ENCODE measurements at places on chromosomes 4 and X.

GRCh38 chrX:153900831-153901752 lies 3.4 kb upstream of the AVPR2 start:
- peak; percentile 70 for DNase-seq

GRCh38 chrX:28981952-28982351 lies 394.7 kb downstream of the IL1RAPL1 start:
- no peak for DNase-seq

DNA sequence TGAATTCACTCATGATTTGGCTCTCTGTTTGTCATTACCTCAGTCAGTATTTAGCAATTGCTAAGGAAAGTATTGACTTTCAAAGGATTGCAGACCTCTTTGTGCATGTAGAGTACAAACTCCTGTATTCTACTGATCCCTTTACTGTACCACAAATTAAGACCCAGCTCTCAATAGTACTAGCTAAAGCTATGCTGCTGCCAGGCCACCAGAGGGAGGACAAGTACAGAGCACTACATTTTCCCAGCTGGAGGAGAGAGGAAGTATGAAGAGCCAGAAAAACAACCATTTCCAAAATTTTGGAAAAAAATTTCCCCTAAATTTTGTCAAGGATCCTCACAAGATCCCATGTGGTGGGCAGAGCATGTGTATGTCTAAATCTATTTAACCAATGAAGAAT lies 175.0 kb upstream of the MTMR8 start:
- no peak for DNase-seq

DNA sequence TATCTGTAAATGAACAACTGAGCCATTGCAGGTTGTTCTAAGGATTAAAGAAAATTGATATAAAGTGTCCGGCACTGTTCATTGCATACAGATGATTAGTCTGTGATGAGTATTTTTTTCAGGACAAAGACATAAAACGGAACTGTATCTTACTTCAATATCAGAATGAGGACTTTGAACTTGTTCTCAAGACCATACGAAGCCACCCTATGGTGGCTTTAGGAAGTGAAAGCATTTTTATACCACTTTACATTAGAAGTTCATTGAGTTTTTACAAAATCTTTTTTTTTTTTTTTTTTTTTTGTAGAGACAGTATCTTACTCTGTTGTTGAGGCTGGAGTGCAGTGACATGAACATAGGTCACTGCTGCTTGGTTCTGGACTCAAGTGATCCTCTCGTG lies 45.2 kb upstream of the TRIM2 start:
- no peak for DNase-seq

DNA sequence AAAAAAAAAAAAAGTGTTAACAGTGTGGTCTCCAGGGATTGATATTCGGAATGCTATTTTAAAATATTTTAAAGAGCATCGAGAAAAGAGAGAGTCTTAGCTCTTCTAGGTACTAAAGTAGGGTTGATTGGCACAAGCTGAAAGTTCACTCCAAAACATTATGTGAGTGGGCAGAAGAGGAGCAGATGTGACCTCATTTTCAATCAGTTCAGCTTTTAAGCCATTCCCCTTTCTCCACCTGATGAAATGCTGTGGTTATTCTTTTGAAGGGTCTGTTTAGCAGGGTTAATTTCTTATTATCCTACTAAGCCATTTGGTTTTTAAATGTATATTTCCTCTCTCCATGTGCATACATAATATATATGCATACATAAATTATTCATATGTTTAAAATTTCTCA lies 69.2 kb downstream of the GALNT7 start:
- DNase-seq, result peak; percentile 47

DNA sequence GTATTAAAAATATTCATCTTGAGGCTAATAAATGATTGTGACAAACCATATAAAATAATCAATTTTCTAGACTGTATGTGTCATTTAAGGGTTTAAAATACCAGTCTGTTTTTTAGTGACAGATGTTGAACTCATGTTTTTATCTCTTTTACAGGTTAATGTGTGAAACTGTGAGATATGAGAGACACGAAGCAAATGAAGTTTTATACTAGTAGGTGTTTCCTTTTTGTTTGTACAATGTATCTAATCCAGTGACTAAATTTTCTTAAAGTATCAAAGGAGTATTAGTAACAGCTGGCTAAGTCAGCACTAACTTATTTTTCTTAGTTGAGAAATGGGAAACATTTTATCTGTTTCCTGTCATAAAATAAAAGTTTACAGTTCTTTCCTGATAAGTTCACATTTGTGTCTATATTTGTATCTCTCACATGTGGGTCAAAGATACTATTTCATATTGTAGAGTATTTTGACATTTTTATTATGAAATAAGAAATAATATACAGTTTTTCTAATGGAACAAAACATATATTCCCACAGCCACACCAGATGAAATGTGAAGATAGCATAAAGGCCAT lies 90.3 kb downstream of the RAPGEF2 start:
- DNase-seq, result no peak

DNA sequence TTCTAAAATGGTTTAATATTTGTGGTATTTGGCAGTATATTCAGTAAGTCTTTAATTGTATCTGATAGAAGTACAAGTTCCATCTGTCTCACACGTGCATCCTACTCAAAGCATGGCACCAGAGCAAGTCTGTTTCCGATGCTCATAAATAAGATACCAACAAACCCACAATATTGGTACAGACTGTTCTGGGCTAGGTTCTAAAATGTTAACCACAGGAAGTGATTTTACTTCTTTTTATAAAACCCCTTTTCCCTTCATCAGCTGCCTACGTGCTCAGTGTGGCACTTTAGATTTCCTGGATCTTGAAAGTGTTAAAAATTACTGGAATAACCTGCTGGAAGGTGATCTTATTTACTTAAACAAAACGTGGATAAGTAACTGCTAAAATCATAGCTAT lies 165.1 kb downstream of the CFAP299 start:
- DNase-seq, result no peak

DNA sequence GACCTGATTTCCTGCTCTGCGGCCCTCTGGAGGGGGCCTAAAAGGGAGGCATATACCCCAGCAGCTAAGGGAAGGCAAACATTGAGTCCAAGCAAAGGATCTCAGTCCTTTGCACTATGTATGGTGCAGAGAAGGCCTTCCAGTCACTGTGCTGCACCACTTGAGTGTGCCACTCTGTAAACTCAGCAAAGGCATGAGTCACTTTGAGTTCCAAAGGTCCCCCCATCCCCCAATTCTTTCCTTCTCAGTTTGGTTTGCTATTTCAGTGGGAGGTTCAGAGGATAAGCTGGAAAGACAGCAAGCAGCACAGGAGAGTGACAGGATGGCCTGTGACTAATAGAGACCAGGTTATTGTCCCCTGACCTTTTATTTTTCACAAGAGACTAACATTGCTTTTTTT lies 131.3 kb downstream of the FHDC1 start:
- DNase-seq, result no peak

DNA sequence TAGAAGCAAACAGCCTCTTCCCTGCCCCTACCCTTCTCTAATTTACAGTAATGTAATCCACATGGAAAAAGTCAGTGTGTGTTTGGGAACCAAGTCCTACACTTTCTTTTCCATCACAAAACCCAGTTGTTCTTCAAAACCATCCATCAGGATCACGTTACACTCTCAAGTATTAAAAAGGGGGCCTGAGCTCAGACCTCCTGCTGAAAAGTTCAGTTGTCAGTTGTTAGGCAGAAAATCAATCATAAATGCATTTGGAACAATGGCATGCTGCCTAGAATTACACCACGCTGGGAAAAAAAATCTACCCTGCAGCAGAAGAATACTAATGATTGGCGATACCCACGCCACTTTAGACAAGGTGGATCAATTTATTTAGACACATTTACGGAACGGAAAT lies 236.5 kb downstream of the PARM1 start:
- no peak for DNase-seq

GRCh38 chr4:189202182-189202868 lies 738.3 kb upstream of the FRG1 start:
- DNase-seq, result peak; percentile 43
